Endothelial cell of umbilical vein (primary cell): ENCODE measurements at places on chromosomes 12 and 14. TPM values are rescaled to one million over a fixed set of nuclear protein-coding genes. Genes with fewer than 3 reads are reported as not detected.

- DNase-seq: no peak
These were observed 447.5 kb downstream of the PCNX1 start for GRCh38 chr14:71354801-71355200.

Gene SLCO1B1
- polyA plus RNA-seq: not detected in 2 replicates

DNA sequence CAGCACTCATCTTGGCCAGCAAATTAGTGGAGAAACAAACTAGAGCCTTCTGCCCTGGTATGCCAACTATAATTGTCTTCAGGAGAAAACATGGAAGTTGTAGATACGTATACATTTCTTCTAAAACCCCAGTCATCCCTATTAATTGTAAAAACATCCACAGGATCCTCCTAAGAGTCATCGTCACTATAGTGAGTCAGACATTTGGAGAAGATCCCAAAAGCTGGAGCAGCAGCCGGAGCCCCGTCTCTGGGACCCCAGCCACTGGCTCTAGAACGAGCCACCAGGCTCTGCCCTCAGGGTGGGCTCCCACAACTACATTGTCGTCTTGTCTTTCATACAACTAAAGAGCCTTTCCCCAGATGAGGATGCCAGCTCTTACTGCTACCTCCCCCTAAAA, 15.5 kb downstream of the PRKAB1 start:
- no peak for DNase-seq

DNA sequence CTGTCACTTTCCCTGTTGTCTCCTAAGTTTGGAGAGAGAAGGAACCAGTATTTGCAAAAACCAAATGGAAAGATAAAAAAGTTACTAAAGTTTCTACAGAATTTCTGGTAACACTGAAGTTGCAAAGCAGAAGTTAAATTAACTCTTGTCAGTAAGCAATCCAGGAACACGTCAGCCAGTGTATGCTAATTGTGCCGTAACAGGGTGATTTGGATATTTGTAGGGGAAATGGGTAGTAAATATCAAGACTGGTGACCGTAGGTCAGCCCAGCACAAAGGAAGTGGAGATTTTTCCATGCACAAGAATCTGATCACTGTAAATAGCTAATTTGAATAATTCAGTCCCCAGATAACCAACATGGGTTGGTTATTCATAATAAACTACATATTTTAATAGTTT, 2.3 kb downstream of the CDKN1B start:
- peak; percentile 68 for DNase-seq

GRCh38 chr12:123126294-123127181, 24.4 kb downstream of the PITPNM2 start:
- DNase-seq: peak; percentile 75

GRCh38 chr12:27324530-27324929, 8.1 kb upstream of the BMAL2 start:
- DNase-seq: no peak

DNA sequence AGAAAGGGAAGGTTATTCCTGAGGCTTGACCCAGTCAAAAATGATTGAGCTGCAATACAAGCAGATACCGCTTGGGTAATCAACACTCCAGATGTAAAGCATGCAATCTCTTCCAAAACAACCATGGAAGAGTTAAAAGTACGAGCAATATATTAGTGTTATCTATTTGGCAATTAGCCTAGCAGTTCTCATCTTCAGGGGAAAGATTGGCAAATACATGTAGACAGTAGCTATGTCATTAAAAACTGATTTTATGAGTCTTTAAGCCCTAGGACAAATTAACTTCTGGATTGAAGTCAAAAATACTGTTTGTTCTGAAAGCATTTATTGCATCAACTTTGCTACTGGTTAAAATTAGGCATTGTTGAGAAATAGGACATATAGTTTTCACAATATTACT, 9.3 kb upstream of the GYS2 start:
- no peak for DNase-seq
